ENCODE measurements at places on chromosomes 3 and 15.

GRCh38 chr3:126205717-126206655, 25.6 kb upstream of the ALDH1L1 start:
- DNase-seq = no peak

- DNase-seq = no peak
These were observed 88.0 kb downstream of the NUP210 start for GRCh38 chr3:13332158-13332557.

- peak; percentile 26 for DNase-seq
These were observed 169.7 kb upstream of the TMCO5A start for GRCh38 chr15:37764733-37765191.

GRCh38 chr15:67143646-67144045, 78.2 kb downstream of the SMAD3 start:
- no peak for DNase-seq

DNA sequence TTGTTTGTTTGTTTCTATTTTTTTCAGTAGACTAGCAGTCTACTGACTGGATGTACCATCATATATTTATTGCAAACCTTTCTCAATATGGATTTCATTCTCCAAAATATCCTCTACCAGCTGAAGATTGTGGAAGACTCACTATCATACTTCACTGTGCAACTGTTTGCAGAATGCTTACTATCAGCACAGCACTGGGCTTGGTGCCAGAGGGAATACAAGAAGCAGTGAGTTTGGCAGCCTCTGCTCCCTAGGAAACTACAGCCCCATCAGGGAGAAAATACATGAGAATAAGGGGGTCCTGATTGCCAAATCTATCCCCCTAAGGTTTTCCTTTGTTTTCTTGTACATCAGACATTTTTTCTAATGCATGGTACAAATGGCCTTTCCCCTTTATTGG, 27.5 kb downstream of the AQP9 start:
- no peak for DNase-seq

GRCh38 chr3:57787867-57788623, 31.9 kb downstream of the SLMAP start:
- DNase-seq = no peak

- peak; percentile 1 for DNase-seq
These were observed 20.1 kb upstream of the ZCWPW2 start for GRCh38 chr3:28328188-28329151.

GRCh38 chr3:64399205-64399800, 174.0 kb upstream of the PRICKLE2 start:
- no peak for DNase-seq

DNA sequence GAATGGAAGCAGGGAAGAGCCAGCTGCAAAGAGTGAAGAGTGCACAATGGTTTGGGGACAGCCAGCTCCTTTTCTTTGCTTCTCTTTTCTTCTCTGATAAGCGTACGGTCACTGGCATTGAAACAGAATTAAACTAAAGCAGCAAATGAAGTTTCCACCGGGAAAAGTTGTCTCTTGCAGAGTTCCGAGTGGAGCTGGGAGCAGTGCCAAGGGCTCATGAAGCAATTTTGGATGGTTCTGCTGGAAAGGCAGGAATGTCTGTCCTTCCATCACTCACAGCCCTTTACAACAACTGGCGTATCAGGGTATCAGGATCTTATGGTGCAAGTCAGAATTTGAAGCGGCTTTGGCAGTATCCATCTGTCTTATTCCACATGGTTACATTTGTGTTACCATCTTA, 1042.9 kb downstream of the NTRK3 start:
- no peak for DNase-seq

- DNase-seq = no peak
These were observed 103.3 kb upstream of the PRR23E start for GRCh38 chr3:127089486-127090145.

DNA sequence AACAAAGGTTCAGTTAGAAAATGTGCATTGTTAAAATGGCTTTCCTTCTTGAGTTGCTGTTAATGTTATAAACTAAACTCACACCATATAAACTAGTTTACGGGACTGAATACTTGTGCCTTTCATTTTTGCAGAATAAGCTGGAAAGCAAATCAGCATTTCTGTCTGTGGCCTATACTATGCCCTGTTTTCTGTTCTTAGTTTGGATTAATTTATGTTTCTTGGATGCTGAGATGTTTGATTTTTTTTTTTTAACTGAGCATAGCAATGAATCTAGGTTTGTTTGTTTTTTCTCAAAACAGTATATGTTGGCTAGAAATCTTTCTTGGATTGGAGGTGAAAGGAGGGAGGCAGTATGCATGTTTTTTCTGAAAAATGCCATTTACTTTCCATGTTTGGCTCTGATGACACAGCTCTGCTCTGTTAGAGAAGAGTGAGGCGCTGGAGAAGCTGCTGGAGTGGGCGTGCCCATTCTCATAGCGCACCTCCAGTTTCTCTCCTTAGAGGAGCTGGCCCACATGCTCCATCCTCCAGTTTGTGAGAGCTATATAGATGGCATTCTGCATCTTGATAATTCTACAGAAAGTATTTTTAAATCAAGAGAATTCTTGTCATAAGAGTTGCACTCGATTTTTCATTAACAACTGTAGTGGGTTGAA, 423.6 kb upstream of the TPM1 start:
- DNase-seq = no peak

- no peak for DNase-seq
These were observed 305.6 kb upstream of the STT3B start for GRCh38 chr3:31227131-31227562.

DNA sequence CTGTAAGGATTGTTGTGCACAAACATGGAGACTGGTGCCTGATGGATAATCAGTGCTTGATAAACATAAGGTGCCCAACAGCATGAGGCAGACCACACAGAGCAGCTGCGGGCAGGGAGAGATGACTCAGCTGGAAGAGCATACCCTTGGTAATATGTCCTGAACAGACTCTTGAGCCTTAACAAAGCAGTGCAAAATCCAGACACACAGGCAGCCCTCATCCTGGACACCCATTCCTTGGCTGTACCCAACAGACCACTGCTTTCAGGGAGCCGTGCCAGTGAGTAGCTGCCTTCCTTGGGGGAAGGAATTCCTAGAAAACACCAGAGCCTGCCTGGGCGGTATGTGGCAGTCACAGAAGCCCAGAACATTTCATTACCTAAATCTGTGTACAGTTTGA, 156.2 kb downstream of the CLSTN2 start:
- no peak for DNase-seq

DNA sequence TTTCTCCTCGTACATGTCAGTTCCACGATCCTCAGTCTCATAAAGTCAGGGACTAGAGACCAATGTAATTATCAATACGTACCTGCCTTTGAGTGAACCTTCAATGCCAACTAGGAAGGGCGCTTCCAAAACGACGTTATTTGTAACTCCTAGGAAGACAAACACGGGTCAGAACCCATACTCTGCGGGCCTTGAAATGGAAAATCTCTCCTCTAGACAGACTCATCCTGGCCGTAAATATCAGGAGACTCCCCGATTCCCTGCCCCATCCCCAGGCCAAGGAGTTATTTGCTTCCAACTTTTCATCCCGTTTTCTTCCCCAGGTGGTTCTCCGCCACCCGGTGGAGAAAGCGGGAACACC, 578 bp downstream of the OIP5 start:
- no peak for DNase-seq

DNA sequence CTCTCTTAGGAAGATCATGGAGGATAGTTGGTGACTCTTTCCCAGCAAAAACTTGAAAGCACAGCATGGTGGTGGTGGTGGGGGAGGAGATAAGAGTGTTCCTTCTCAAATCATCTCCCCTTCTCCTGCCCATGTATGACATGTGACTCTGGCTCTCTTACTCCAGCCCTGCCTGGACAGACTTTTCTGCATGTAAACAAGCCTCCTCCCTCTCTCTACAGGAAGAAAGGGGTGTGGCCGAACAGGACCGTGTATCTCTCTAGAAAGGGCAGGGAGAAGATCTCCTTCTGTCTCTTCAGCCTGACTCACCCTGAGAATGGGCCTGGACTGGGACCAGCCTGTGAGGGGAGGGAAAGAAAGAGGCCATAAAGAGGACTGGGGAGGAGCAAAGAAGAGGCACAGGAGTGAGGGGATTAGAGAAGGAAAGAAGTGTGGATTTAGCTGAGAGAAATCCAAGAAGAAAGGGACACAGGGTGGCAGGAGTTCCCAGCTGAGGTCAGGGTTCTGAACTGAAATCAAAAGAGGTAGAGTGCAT, 1.5 kb downstream of the CELF6 start:
- no peak for DNase-seq

GRCh38 chr3:71384388-71384787, 199.1 kb downstream of the FOXP1 start:
- DNase-seq = no peak

GRCh38 chr3:196501316-196502044, 2.1 kb downstream of the RNF168 start:
- DNase-seq = no peak

- no peak for DNase-seq
These were observed 298.6 kb upstream of the DNAJC19 start for GRCh38 chr3:181288145-181288544.

GRCh38 chr15:94327356-94327936, 96.1 kb downstream of the MCTP2 start:
- peak; percentile 34 for DNase-seq

DNA sequence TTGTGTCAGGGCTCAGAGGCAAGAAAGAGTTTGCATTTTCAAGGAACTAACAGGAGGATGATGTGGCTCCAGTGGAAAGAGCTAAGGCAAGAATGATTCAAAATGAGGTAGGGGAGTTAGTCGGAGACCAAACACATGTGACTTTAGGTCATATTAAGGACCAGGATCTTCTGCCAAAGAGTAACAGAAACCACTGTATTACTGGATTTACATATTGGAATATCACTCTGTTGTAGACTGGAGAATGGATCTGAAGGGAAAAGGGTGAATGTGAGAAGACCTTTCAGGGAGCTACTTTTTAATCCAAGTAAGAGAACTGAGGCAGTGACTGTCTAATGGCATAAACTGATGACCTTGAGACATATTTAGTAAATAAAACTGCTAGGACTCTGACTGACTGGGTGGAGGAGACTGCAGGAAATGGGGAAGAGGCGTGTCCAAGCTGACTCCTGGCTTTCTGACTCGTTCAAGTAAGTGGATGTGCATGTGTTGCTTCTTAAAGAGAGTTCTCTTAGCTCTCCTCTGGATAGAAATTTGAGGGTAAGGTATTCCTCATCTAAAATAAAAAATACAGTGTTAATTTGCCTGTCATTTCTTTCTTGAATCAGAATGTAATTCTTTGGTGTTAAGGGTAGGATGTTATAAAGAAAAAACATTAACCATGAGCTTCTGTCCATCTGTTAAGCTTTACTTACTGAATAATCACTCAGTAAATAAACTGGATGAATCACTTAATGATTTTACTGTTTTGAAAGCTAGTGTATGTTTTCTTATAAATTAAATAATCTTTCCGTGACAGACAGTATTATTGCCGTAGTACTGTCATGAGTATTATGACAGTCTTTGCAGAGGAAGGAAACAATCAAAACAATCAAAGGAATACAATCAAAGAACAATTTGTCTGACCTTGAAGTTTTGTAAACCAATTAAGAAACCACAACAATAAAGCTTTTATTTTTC, 58.3 kb upstream of the CFAP20DC start:
- no peak for DNase-seq

GRCh38 chr3:184485241-184485640, 76.3 kb upstream of the EPHB3 start:
- no peak for DNase-seq

DNA sequence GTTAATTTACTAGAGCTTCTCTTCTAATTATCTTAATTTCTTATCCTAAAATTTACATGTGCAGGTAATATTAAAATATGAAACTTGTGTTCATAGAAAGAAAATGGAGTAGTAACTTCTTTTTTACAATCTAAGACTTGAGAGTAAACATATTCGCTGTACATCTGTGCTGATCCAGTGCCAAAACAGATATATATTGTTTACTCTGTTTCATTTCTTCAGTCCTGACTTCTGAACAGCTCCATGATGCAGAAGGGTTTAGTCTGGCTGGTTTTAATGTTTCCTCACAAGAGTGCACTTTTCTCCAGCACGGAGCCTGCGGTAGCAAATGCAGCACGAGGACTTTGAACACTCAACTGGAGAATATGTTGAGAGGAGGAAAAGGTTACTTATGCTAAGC, 306.8 kb downstream of the EPHA3 start:
- DNase-seq = no peak

DNA sequence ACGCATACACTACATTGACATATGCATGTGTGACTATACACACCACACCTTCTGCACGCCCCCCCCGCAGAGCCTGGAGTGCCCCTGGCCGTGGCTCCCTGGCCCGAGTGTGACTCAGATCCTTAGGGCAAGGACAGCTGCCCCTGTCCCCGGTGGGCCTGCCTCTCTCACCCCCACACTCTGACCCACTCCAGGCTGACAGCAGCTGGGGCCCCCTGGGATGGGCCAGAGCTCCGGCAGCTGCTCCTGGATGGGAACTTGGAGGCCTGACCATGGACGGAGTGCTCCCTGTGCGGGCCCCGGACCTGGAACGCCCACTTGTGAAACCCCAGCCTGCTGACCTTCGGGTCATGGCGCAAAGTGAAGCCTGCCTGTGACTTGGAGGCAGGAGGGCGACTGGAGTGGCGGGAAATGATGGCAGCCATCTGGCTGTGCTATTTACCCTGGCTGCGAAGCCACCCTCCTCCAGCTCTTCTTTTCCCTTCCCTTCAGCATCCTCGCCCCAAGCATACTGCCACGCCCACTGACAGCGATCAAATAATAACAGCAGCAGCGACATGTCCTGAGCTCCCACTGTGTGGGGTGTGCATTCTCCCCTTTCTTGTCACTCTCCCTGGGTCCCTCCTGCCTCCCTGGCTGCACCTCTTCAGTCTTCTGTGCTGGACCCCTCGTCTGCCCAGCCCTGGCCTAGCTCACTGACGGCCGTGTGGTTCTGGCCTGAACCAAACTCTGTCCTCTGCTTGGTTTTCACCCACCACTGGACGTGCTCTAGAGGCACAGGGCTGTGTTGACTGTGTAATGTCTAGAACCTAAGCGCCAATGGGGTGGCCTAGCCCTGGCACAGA, 90.7 kb upstream of the MEF2A start:
- no peak for DNase-seq

- DNase-seq = no peak
These were observed 10.1 kb upstream of the MOBP start for GRCh38 chr3:39457361-39457760.

GRCh38 chr15:58999694-59000093, 12.2 kb downstream of the RNF111 start:
- DNase-seq = no peak

- no peak for DNase-seq
These were observed 685.7 kb downstream of the MECOM start for GRCh38 chr3:168977716-168978374.

DNA sequence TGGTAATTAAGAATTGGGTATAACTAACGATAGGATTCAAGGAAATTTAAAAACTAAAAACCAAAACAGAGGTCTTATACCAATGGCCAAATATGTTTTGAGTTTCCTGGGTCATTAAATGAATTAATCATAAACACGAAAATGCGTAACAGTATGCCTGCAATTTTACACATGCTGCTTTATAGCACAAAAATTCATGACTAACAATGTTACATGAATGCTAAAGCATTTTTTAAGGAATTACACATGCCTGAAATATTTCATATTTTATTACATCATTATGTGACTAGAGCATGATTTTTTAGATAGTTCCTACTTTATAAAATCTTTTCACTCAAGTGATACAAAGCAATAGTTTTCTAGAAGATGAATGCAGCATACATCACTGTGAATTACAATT, 74.7 kb downstream of the ZNF148 start:
- DNase-seq = no peak

GRCh38 chr15:52370010-52370409, 74.4 kb upstream of the MYO5C start:
- no peak for DNase-seq

- DNase-seq = no peak
These were observed 82.9 kb upstream of the CDAN1 start for GRCh38 chr15:42819786-42820185.

- DNase-seq = no peak
These were observed 219.6 kb downstream of the C3orf38 start for GRCh38 chr3:88369337-88369736.

Measured in NCI-H1436 (cell line).